HCT116 (cell line): ENCODE measurements at places on chromosomes 11 and 22.

DNA sequence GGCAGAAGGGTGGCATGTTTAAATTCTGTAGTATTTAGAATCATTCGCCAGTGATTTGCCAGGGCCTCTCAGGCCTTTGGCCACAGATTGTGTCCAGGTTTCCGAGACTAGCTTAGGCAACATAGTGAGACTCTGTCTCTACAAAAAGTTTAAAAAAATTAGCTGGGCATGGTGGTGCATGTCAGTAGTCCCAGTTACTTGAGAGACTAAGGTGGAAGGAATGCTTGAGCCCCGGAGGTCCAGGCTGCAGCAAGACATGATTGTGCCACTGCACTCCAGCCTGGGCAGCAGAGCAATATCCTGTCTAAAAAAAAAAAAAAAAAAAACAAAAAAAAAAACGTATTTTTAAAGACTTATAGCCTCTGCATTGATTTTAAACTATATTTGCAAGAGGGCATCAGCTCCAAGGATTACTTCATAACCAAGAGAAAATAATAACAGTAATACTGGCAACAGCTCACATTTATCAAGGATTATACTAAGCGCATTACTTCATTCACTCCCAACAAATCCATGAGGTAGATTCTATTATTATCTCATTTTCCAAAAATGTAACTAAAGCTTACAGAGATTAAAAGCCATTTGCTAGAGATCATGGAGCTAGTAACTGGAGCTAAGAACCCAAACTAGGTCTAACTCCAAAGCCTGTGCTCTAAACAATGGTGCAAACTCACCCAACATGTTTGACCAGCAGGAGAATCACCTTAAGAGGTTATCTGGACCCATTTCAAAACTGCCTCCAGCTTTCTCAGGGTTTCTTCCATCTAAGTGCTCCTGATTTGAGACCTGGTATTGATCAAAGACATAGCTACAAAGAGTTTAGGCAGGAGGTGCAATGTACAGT lies 32.6 kb upstream of the SLC6A5 start:
- no peak for DNase-seq

DNA sequence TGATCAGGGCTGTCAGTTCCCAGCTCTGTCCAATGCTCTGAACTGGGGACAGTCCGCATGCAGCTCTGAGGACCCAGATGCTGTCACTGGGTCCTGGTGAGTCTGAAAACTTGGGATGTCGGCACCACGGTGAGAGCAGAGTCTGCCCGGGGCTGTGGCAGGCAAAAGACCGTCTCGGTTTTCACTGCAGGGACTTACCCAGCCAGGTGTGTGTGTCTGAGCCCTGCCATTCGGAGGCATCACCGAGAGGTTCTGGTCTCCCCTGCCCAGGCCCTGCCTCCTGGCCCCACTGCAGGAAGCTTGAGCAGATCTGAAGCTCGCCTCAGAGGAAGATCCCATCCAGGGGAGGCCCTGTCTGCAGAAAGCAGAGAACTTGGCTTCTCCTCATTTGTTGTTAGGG lies 5.2 kb downstream of the TP53AIP1 start:
- DNase-seq, result no peak

DNA sequence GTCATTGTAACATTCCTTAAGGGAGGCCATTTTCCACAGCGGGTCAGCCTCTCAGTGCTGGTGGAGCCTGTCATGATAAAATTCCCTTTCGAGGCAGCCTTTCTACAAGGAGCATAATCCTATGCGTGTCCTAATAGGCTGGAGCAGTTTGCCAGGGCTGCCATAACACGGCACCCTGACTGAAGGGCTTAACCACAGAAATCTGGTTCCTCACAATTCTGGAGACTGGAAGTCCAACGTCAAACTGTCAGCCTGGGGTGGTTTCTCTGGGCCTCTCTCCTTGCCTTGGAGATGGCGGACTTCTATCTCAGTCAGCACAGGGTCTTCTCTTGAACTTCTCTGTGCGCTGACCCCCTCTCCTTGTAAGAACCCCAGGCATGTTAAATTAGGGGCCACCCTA lies 1.4 kb upstream of the RGL4 start:
- no peak for DNase-seq

GRCh38 chr22:30712094-30712493 lies 17.4 kb downstream of the OSBP2 start:
- DNase-seq, result no peak

- DNase-seq, result no peak
These were observed 1088.2 kb downstream of the BRD1 start for GRCh38 chr22:48739348-48740085.
